ENCODE measurements at places on chromosomes 1 and 21.

DNA sequence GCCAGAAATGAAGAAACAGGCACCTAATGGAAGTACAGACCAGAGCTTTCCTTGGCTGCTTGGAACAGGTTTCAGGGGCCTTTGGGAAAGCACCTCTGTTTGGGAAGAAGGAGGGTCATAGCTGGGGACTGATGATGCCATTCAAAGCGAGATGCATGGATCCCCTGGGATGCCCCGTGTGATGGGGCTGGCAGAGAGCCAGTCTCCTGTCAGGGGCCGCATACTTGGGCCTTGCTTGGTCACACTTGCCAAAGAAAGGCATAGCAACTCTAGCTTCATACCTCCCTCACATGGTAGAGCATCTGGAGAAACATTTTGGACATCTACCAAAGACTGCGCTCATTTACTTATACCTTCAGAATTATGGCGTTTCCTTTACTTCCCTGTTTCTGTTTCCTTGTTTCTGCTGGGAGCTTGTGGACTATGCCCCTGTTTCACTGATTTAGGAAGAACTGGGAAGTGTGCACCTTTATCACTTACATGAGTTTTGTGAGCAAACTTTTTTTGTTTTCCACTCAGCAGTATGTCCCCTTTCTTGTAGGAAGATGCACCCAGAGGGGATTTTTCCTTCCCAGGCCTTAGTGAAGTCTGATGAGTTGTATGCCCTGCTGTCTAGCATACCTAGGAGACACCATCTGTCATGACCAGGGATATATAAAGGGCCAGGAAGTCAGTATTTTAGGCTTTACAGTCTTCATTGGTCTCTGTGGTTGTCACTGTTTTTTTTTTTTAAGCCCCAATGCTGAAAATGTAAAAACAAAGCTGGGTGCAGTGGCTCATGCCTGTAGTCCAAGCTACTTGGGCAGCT lies 19.8 kb upstream of the ST3GAL3 start:
- no peak for DNase-seq

GRCh38 chr1:26305667-26306289 lies 658 bp downstream of the UBXN11 start:
- no peak for DNase-seq

GRCh38 chr1:22142315-22143064 lies 407 bp downstream of the WNT4 start:
- DNase-seq, result no peak

GRCh38 chr1:156684227-156684782 lies 7.1 kb upstream of the NES start:
- DNase-seq, result no peak

- DNase-seq, result no peak
These were observed 121.2 kb downstream of the DUSP10 start for GRCh38 chr1:221620437-221621384.

DNA sequence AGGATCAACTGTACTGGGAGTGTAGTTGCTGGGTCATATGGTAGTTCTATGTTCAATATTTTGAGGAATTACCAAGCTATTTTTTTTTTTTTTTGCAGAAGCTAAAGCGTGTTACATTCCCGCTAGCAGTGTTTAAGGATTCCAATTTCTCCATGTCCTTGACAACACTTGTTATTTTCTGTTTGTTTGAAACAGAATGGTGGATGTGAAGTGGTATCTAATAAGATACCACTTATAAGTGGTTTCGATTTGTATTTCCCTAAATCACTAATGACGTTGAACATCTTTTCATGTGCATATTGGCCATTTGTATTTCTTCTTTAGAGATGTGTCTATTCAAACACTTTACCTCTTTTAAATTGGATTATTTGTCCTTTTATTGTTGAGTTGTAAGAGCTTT lies 112.2 kb downstream of the DISP1 start:
- no peak for DNase-seq

DNA sequence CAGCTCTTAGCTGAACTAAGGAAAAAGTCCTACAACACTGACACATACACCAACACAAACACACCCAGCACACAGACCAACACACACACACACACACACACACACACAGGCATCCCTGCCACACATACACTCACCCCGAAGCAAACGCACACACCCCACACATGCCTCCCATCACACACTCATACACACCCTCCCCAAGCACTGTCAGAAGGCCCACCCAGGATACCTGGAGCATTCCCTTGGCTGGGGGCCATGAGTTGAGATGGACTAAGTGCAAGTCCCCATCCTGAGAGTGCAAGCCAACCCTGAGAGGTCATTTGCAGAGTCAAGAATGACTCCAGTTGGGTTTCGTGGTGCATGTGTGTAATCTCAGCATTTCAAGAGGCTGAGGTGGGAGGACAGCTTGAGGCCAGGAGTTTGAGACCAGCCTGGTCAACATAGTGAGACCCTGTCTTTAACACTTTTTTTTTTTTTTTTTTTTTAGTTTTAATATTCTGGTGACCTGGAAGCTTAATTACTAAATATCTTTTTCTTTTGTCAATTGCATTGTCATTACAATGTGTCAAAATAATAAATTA lies 117.3 kb downstream of the RHOU start:
- DNase-seq, result no peak

DNA sequence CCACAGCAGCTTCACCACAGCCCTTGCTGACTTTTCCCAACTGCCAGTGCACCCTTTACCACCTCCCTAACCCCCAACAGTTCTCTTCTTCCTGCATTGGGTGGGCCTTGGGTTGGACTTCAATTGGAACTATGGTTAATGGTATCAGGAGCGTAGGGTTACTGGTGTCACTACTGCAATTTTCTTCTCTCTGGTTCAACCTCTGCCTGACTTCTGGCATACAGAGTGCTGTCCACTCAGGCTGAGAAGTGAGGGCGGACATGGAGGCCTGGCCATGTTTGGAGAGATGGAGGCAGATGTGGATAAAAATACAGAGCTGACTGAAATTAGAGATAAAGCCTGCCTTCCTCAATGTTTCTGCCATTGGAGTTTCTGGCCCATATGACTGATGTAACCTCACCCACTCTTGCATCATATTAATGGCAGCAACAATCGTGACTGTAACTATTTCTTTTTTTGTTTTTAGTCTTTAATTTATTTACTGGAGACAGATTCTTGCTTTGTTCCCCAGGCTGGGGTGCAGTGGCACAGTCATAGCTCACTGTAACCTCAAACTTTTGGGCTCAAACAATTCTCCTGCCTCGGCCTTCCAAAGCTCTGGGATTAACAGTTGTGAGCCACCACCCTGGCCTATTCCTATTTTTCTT lies 87.8 kb downstream of the NAV1 start:
- no peak for DNase-seq

DNA sequence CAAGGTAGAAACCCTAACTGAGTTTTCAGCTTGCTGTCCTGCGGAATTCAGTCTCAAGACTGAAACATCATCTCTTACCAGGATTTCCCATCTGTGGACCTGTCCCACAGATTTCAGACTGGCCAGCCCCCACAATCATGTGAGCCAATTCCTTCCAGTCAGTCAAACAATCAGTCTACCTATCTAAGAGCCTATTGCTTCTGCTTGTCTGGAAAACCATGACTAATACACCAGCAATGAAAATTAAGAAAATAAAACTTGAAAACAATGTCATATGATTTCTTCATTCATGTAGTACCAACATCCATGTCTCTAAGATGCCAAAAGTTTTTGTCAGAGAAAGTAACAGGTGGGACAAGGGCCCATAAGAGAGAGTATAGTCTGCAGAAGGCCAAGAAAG lies 57.6 kb upstream of the CRB1 start:
- DNase-seq, result no peak

DNA sequence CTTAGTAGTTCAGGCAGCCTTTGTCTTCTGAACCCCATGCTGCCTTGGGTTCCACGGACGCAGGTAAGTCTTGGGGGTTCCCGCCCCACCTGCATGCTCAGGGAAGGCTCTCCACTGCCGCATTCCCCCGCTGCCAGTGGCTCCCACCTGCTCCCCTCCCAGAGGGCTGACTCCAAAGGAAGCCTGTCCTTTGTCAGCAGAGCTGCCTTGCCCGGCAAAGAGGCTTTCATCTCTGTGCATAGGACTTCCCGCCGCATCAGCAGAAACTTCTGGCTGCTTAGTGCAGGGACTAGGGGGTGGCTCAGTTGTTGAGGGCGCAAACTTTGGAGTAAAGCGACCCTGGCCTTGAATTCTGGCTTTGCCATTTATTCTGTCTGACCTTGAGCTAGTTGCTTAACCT lies 25.2 kb upstream of the ACTL8 start:
- no peak for DNase-seq

DNA sequence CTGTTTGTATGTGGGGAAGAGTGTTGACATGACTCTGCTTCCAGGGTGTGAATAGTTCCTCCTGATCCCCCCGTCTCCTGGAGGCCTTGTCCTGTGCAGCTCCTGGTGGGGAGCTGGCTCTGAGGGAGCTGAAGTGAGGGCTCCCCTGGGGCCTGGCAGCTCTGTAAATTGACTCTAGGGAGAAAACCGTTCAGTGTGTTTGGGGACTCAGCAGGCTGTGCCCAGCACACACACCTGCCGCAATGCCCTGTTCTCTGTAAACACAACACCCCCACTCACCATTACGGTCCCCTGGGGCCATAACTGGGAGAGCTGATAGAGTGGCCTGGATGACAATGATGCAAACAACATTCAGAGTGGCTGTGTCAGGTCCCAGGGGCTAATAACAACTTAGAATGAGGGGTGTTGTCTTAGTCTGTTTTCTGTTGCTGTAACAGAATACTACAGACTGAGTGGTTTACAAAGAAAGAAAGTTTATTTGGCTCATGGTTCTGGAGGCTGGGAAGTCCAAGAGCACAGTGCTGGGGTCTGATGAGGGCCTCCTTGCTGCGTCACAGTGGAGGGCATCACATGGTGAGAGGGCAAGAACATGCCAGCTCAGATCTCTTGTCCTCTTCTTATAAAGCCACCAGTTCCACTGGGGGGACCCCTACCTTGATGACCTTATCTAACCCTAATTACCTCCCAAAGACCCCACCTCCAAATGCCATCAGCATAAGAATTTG lies 15.3 kb downstream of the ADORA1 start:
- no peak for DNase-seq

DNA sequence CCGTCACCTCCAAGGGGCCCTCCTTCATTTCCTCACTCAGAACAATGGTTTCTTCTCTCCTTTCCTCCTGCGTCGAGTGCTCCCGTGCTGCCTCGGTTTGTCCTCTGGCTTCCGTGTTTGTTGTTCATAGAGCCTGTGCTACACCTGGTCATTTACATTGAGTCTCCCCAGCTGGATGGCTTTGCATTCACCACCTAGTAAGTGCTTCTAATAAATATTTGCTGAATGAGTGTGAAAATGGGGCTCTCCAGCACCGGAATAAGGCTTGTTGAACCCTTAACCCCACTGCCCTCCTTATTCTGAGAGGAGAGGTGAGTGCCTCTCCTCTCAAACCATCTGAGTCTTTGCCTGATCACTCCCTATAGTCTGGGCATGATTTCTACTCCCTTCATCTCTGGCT lies 104.9 kb downstream of the CNIH3 start:
- no peak for DNase-seq

DNA sequence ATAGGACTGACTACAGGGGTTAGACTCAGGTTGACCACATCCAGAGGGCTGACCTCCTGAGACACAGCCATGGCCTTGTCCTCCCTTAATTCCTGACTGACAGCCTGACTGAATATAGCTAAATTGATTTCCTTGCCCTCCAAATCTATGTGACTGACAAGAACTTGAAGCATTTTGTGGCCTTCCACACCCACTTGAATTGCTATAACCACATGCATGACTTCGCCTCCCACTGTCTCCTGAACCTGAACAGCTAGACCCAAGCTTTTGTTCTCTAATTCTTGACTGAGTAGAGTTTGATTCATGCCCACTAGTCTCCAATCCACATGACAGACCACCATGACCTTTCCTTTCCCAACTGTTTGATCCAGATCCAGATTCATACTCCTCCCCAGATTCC lies 3.1 kb downstream of the FLG2 start:
- DNase-seq, result no peak

DNA sequence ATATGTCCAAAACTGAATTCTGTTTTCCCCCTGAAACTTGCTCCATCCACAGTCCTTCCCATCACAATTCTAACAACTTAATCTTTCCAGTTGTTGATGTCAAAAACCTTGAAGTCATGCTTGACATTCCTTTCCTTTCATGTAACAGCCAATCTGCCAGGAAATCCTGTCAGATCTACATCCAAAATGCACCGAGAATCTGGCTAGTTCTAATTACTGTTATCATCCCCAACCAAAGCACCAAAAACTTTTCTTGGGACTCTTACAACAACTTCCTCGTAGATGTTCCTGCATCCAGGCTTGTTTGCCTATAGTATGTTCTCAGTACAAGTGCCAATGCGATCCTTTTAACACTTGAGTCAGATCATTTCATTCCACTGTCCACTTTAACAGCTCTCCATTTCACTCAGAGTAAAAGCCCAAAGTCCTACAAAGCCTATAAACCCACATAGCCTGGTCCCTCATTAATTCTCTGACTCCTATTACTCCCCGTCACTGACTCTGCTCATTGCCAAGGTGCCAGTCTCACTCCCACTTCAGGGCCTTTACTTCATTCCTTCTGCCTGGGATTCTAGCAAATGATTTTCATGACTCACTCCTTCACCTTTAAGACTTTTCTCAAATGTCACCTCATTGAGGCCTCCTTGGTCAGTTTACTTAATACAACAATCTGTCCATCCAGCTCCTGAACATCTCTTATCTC lies 493.2 kb upstream of the NFIA start:
- DNase-seq, result no peak

GRCh38 chr1:93864175-93864574 lies 14.8 kb downstream of the DNTTIP2 start:
- DNase-seq, result no peak

- DNase-seq, result no peak
These were observed 101.5 kb upstream of the ADGRL2 start for GRCh38 chr1:81699234-81699633.

DNA sequence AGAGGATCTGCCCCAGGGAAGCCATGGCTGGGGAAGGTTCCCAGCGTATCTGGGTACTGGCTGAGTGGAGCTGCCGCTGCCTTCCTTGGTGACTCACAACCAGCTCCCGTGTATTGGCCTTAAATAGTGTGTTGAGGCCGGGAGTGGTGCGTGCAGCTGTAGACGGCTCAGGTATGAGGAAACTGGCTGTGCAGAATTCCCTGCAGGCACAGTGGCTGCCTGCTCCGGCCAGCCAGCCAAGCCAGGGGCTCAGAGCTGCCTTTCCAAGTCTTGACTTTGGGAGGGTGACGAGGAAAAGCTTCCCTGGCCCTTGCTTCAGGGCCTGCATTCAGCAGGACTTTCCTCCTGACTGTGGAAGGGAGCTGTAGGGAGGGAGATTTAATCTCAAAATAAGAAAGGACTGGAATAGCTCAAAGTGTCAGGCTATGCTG lies at the start of gene VTCN1:
Gene VTCN1 (minus strand): TSS at position 97 of the 431 bp plus-strand sequence. CDS start 72 bp downstream, at position 25.
- no peak for DNase-seq

DNA sequence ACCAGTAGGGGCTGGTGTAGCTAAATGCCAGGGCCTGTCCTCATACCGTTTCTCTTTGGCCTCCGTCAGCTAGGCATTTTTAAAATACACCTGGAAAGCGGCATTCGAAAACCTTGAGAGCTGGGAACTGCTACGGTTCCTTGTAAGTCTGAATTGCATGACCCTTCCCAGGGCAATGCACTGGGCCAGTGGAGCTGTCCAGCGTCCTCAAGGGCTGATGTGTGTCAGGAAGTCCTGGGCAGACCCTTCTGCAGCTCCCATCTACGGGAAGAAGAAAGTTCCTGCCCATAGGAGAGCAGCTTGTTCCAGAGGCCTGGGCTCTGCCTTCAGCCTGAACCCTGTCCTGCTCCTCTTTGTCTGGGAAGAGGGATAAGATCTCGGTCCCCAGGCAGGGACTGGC lies 34.1 kb downstream of the UBASH3A start:
- DNase-seq, result no peak

All from Right ventricle myocardium inferior (tissue), 1 donor.